ENCODE measurements at places on chromosomes 12 and 14.

DNA sequence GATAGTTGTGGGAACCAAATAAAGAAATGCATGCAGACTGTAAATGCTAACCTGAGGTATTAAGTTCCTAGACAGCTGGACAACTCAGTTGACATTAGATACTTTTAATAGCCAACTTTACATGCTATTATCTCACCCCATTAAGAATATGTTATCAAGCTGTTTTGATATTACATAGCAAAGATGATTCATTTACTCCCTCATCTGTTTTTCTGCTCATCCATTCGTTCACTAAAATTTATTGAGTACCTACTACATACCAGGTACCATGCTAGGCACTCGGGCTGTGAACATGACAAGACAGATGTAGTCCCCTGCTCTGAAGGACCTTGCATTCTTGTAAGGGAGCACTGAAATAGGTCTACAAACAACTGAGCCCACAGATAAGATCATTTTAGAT lies 192.4 kb downstream of the DACT1 start:
- no peak for DNase-seq

- DNase-seq: no peak
Measured at GRCh38 chr12:105766029-105766428, 372.7 kb downstream of the NUAK1 start.

GRCh38 chr12:105226219-105226618 lies 9.8 kb downstream of the APPL2 start:
- DNase-seq: no peak

DNA sequence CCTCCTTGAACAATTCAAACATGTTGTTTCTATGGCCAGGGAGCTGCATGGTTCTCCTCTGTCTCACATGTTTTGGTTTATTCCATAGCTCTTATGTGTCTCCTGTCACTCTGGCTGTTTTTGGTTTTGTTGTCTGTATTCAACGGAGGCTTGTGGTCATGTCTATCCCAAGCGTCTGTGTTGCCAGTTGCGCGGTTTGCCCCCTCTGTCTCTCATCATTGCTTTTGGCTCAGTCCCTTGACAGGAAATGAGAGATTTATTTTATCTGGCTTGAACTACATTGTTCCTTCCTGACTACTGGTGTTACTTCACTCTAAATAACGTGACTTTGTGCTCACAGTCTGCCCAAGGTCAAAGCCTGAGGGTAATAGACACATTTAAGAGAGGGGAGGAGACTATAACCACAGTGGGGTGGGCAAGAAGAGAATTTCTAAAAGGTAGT lies 96.4 kb upstream of the SOX5 start:
- no peak for DNase-seq

GRCh38 chr12:118237908-118238307 lies 102.0 kb downstream of the PEBP1 start:
- no peak for DNase-seq

GRCh38 chr12:111248236-111249017 lies 120.5 kb downstream of the PHETA1 start:
- DNase-seq: no peak

- DNase-seq: no peak
Measured at GRCh38 chr14:79598339-79598738, 613.0 kb downstream of the DIO2 start.

DNA sequence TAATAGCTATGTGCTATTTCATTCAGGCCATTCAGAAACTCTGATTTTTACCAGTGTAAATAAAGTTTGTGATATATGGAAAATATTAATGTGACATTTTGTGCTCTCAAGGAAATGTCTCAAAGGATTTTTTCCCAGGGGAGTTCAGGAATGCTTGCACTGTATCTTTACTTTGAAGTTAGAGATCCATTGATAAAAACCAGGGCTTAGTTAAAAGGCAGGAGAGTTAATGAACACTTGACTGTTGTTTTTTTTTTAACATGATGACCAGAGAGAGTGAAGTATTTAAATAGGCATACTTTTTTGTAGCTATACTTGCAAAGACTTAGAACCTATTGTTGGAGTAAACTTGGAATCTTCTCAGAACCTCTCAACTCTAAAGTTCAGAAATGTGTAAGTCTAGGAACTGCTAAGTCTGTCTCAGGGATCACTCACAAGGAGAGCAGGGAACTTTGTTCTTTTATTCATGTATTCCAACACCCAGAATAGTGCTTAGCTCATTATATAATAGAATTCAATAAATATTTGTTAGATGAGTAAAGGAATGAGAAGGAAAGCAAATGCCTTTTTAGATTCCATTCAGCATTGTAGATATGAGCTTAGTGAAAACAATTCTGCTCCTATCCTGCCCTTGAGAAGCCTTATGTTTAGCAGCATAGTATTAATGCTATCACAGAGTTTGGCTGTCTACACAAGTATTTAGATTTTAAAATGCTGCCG lies 117.5 kb downstream of the DAAM1 start:
- no peak for DNase-seq
